Ascending aorta (tissue), 2 donors: ENCODE measurements at places on chromosomes 11 and 22. TPM values are rescaled to one million over a fixed set of nuclear protein-coding genes. Genes with fewer than 3 reads are reported as not detected.

DNA sequence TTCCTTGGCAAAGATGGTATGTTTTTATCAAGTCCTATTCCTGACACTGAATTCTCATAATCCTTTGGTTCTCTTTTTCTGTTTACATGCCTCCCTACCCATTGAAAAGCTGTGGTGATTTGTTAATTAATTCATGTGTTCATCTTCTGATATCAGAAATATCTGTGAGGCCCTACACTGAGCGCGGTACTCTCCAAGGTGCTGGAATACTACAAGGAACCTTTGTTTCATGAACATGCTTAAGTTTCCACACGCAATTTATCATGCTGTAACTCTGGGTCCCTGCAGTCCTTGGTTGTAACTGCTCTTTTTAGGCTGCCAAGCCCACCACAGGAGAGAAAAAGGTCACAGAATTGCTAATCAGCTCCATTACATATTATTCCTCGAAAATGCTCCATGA, 331.8 kb downstream of the FAT3 start:
- no peak for DNase-seq

- peak; percentile 33 for DNase-seq
These were observed 19.3 kb downstream of the ASPHD2 start for GRCh38 chr22:26448334-26448733.

DNA sequence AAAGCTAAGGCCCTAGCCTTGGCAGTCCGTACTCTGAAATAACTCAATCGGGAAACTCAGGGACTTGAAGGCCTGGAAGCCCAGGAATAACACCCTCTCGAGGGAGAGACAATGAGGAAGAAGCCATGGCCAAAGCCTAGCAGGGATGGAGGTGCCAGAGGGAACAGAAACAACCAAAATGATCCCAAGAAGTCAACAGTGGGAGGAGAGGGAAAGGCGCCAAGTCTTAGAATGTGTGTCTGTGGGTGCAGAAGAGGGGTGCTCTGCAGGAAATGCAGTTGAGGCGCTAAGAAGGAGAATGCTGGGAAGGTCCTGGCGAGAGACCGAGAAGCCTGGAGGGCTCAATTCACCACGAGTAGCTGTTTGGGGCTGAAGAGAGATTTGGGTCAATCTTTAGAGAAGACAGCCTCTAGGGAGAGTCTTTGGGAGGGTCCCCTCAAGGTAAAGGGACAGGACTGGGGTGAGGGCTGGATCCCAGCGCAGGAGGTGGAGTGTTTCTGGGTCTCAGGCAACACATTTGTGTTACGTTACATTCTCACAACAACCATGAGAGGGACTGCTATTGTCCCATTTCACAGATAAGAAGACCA, 760 bp upstream of the MAPK8IP1 start:
- DNase-seq = no peak

- no peak for DNase-seq
These were observed 661 bp upstream of the CDPF1 start for GRCh38 chr22:46250783-46251125.

Gene TPBGL
- not detected for total RNA-seq
